ENCODE measurements at places on chromosomes 7 and 10.

DNA sequence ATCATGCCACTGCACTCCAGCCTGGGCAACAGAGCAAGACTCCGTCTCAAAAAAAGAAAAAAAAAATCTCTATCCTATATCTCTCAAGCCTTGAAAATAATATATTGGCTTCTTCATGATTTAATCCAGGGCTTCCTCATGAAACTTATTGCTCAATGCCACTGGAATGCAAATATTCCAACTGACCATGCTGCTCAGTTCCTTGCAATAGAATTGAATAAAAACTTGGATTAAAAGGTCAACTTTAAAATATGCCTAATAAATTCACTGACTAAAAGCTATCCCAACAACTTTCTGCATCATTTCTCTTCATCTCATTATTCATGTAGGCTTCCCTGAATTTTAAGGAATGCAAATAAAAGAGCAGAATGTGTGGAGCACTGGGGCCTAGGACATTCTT is 42.1 kb upstream of the NOBOX start:
- no peaks in the 10 kb centered on the region for H3K27me3 ChIP-seq
- no peak for DNase-seq
- no peaks in the 10 kb centered on the region for H3K4me1 ChIP-seq
- no peak overlapping the region for H3K4me3 ChIP-seq
- H3K27ac ChIP-seq: no peak overlapping the region

- no peaks in the 10 kb centered on the region for H3K36me3 ChIP-seq
- no peak overlapping the region for H3K4me3 ChIP-seq
- no peaks in the 10 kb centered on the region for H3K27me3 ChIP-seq
Observed at GRCh38 chr7:93559639-93560491, 14.7 kb downstream of the CALCR start.

DNA sequence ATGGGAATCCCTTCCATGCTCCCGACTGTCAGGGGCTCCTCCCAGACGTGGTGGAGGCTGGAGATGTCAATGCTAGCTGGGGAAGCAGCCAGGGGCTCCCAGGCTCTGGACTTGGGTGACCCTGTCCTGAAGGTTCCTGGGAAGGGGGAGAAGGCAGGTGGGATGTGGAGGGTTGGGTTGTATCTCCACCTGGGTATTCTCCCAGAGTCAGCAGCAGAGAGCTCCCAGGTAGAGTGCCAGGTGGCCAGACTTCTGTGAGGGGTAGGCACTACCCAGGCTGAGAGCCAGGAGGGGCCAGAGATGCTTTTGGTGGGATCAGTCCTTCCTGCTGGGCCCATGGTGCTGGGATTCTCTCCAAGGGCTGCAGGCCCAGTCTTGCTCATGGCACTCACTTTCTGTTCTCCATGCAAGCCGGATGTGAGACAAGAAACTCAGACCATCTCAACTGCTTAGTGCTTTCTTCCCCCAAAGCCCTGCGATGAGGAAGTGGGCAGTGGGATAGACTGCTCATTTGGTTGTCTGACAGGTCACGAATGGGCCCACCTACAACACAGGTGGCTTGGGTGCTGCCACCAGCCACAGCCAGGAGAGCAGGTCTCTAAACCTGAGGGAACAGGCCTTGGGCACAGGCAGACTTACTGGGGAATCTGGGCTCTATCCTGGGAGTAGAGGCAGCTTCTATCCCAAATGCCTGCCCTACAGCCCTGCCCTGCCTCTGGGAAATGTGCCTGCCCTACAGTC is 52.5 kb upstream of the CAMK2B start:
- H3K4me1 ChIP-seq: no peaks in the 10 kb centered on the region
- H3K36me3 ChIP-seq: no peaks in the 10 kb centered on the region
- DNase-seq: no peak
- no peak overlapping the region for H3K4me3 ChIP-seq

DNA sequence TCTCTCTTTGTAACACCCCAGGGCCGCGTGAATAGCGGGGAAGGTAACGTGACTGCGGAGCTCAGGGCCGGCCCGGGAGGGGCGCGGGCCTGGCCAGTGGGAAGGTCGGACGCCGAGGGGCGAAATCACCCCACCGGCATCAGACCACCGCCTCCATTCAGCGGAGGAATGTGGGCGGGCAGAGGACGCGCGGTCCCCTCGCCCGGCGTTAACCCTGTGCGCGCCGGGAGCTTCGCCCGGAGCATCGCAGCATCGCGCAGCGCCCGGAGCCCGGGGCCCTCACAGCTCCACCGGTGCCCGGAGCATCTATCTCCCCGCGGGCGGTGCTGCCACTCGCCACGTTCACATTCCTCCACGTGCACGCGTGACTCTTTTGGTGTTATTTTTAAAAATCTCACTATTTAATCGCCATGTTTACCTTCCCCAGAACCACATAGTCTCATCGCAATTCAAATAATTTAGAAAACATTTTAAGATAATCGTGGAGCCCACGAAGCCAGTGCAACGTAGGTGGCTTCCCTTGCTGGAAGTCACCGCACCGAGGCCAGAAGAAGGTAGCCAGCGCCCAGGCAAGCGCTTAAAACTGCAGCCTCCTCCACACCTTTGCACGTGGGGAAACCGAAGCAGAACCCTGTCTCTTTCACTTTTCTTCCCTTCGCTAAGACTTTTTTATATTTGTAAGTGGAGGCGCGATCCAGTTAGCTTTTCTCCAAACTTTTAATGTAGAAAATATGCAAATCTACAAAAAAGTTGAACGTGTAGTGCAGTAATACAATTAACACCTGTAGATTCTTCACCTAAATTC is 21.8 kb downstream of the FGFBP3 start:
- H3K36me3 ChIP-seq: no peaks in the 10 kb centered on the region
- no peak overlapping the region for H3K27ac ChIP-seq
- H3K27me3 ChIP-seq: peaks cover 2% of the 10 kb centered on the region

DNA sequence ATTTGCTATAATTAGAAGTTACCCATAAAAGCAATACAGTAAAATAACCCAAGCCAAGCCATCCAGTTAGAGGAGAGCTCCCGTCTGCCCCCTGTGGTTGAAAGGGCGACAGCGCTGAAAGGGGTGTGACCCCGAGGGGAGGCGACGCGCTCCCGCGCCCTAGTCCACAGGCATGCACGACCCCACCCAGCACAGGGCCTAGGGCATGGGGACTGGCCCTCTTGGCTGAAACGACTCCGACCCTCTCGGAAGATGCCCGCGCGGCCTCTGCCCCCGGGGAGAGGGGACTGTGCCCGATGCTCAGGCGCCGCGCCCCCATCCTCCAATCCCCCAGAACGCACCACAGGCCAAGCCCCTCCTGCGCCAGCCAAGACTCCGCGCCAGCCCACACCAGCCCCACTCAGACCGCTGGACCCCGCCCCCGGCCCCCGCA is 64.0 kb downstream of the CSGALNACT2 start:
- H3K36me3 ChIP-seq: no peaks in the 10 kb centered on the region
- no peaks in the 10 kb centered on the region for H3K27me3 ChIP-seq
- peaks cover 24% of the 10 kb centered on the region for H3K4me1 ChIP-seq
- H3K27ac ChIP-seq: no peak overlapping the region
- peak overlapping the region; percentile 83 for H3K4me3 ChIP-seq
